ENCODE measurements at places on chromosomes 2 and 18.

- DNase-seq = no peak
Observed at GRCh38 chr2:236351966-236352525, 87.8 kb upstream of the ASB18 start.

DNA sequence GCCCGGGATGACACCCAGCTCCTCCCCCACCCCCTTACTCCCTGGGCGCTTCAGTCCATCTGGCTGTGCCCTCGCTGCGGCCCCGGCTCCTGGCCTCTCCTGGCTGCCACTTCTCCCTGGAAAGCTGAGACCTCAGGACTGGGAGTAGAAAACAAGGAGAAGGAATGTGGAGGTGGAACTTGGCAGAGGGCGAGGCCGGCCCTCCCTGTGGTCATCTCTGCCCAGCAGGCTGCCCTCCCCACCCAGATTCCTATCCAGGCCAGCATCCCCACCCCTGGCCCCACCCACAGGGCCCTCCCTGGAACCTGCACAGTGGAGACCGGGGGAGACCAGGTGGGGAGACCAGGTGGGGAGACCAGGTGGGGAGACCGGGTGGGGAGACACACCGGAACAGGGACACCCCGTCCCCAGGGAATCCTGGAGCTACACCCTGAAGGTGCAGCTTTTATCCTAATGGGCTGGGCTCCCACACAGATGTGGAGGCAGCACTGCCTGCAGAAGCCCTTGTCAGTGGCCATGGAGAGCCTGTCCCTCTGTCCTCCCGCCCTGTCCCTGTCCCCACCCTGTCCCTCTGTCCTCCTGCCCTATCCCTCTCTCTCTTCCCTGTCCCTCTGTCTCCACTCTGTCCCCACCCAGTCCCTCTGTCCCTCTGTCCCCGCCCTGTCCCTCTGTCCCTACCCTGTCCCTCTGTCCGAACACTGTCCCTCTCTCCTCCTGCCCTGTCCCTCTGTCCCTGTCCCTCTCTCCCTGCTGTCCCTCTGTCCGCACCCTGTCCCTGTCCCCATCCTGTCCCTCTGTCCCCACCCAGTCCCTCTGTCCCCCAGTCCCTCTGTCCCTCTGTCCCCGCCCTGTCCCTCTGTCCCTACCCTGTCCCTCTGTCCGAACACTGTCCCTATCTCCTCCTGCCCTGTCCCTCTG is 157.1 kb downstream of the PXDN start:
- no peak for DNase-seq

- no peak for DNase-seq
Observed at GRCh38 chr2:37344453-37345361, at the start of gene QPCT. Gene QPCT (plus strand): TSS chr2:37344630. CDS start chr2:37344732, 102 bp downstream.

- DNase-seq = no peak
Observed at GRCh38 chr18:57015451-57015850, 131.4 kb upstream of the BOD1L2 start.

DNA sequence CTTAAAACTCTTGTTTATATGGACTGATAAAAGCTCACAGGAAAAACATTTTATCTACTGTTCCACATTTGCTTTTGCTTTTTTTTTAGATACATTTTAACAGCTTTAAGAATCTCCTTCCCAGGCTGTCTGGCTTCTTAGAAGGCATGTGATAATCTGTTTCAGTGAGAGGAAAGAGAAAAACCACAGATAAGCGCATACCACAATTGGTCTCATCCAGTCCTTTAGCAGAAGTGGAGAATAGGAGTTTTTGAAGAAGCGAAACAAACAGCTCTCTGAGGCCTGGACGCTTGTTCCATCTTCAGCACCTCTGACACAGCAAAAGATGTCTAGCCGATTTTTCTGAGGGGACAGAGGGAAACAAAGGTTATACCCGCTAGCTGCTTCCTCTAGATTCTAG is 37.6 kb downstream of the RMC1 start:
- DNase-seq = no peak

All from progenitor cell of endocrine pancreas (in vitro differentiated cells).